B cell (primary cell): ENCODE measurements at places on chromosomes 4 and X. TPM values are rescaled to one million over a fixed set of nuclear protein-coding genes. Genes with fewer than 3 reads are reported as not detected.

Gene MAGED4
- 8.6 and 12.1 TPM in 2 replicates for total RNA-seq

Gene DHRSX
- 39.0 and 46.2 TPM in 2 replicates for total RNA-seq

GRCh38 chrX:85828771-85829170, 218.6 kb downstream of the CHM start:
- no peak for DNase-seq
- no peak overlapping the region for H3K4me3 ChIP-seq
- no peaks in the 10 kb centered on the region for H3K36me3 ChIP-seq
- H3K27me3 ChIP-seq = no peaks in the 10 kb centered on the region

Gene GBA3
- not detected in 2 replicates for total RNA-seq

- H3K4me1 ChIP-seq = peaks cover 3% of the 10 kb centered on the region
- no peak overlapping the region for H3K4me3 ChIP-seq
- no peak for DNase-seq
- no peaks in the 10 kb centered on the region for H3K27me3 ChIP-seq
- H3K36me3 ChIP-seq = no peaks in the 10 kb centered on the region
- H3K27ac ChIP-seq = no peak overlapping the region
Observed at GRCh38 chr4:156756118-156756517, 215.5 kb downstream of the PDGFC start.

- no peak overlapping the region for H3K4me3 ChIP-seq
- H3K36me3 ChIP-seq = no peaks in the 10 kb centered on the region
- H3K27ac ChIP-seq = no peak overlapping the region
- H3K4me1 ChIP-seq = peaks cover 28% of the 10 kb centered on the region
- no peak for DNase-seq
- H3K27me3 ChIP-seq = no peaks in the 10 kb centered on the region
Observed at GRCh38 chrX:22053481-22053880, 21.4 kb downstream of the PHEX start.

DNA sequence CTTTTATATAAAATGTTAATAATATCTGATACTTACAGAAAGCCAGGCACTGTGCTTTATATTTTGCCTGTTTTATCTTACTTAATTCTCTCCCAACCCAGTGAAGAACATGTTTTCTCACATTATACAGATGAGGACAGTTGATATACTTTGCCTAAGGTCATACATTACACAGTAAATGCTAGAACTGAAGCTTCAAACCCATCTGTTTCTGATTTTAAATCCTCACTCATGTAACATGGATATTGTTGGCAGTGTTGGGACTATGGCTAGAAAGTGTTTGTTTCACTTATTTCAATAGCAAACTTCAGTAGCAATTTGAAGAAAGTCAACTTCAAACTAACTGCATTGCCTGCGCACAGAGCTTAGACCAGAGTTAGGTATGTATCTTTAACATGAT, 57.4 kb downstream of the RAPGEF2 start:
- H3K27me3 ChIP-seq = no peaks in the 10 kb centered on the region
- H3K4me3 ChIP-seq = no peak overlapping the region
- DNase-seq = no peak
- no peaks in the 10 kb centered on the region for H3K36me3 ChIP-seq
- no peak overlapping the region for H3K27ac ChIP-seq
- H3K4me1 ChIP-seq = no peaks in the 10 kb centered on the region

DNA sequence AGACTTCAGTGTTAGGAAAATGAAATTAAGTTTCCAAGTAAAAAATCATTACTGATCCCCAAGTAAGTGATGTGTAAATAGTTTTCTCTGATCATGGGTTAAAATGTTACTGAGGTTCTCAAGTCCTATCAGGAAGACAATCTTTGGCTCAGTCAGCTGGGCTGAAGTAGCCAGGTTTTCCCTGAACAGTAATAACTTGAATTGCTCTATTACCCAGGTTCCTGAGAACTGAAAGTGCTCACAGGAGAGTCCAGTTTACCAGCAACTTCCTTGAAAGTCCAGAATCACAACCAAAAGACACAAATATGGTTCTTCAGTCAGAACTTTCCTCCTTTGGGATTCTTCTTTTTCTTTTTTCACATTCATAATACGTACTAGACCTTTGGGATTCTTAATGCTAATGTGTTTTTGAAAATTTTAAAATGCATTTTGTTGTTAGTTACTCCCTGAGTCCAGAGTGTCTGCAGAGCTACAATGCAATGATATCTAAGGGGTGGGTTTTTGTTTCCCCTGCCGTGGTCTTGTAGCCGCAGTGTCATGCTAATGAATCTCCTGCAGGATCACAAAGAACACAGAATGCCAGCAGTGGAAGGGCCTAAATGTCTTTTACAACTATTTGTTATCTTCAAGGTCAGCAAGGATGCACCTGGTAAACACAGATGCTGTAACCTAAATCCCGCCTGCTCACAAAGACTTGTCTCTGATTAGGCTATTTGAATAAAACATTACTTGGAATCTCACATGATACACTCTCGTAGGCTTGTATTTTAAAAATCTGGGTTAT, 439.8 kb upstream of the NR3C2 start:
- no peak overlapping the region for H3K4me3 ChIP-seq
- H3K27ac ChIP-seq = no peak overlapping the region
- H3K4me1 ChIP-seq = no peaks in the 10 kb centered on the region
- H3K27me3 ChIP-seq = no peaks in the 10 kb centered on the region
- H3K36me3 ChIP-seq = no peaks in the 10 kb centered on the region

GRCh38 chr4:122976111-122976510, 53.7 kb upstream of the NUDT6 start:
- no peak overlapping the region for H3K4me3 ChIP-seq
- no peaks in the 10 kb centered on the region for H3K27me3 ChIP-seq
- no peak overlapping the region for H3K27ac ChIP-seq
- peaks cover 21% of the 10 kb centered on the region for H3K36me3 ChIP-seq
- no peak for DNase-seq

DNA sequence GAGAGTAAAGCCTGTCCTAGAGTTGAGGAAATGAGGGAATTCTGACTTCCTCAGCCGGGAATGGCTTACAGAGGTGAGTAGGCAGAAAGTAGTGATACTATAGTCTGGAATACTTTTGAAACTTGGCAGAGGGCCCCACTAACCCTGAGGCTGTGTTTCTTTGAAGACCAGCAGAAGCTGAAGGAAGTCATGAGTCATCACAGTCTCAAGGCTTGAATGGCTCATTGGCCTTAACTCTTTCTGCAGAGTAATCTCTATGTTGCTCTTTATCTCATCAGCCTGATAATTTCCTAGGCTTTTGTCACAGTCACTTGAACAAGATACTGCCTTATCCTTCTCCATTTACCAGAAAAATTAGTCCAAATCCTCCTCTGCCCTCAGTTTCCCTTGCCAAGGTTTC, 80.8 kb downstream of the ANKRD50 start:
- no peaks in the 10 kb centered on the region for H3K4me1 ChIP-seq
- no peaks in the 10 kb centered on the region for H3K27me3 ChIP-seq
- H3K27ac ChIP-seq = no peak overlapping the region
- DNase-seq = no peak
- no peak overlapping the region for H3K4me3 ChIP-seq
- no peaks in the 10 kb centered on the region for H3K36me3 ChIP-seq

DNA sequence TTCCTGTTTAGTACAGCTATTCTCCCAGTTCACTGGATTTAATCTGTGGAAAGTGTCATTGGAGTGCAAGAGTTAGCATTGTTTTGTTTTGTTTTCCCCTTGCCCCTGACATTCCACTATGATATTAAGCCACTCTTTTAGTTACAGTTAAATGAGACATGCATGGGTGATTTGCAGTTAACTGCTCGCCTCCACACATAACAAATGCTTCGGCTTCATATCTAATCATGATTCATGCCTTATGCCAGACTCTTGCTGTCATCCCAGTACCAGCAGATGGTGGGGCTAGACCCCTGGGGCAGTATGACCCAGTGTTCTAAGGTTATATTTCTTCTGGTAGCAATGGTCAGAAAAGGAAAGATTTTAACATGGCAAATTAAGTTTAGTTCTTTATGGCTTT, 80.1 kb downstream of the RAP1GDS1 start:
- DNase-seq = no peak
- H3K27ac ChIP-seq = no peak overlapping the region
- no peaks in the 10 kb centered on the region for H3K27me3 ChIP-seq

DNA sequence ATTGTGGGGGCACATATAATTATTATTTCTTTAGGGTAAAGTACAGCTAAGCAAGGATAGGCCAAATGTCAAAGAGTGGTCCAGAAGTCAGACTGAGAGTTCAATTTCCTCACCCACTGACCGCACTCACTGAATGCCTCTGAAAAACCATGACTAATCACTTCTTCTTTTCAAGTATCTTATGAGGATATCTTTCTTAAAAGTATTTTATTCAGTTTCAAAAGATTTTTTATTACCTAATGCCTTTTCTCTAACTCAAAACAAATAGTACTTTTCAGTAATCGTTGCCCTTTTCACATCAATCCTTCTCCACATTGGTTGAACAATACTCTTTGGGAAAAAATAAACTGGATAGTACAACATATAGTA, 61.7 kb upstream of the CAMK2D start:
- H3K36me3 ChIP-seq = no peaks in the 10 kb centered on the region
- no peak for DNase-seq
- H3K27me3 ChIP-seq = no peaks in the 10 kb centered on the region
- H3K4me3 ChIP-seq = no peak overlapping the region

Gene TBC1D19
- 10.0 and 11.0 TPM in 2 replicates for total RNA-seq

Gene NAP1L3
- 0.12 and 0.17 TPM in 2 replicates for total RNA-seq

- H3K36me3 ChIP-seq = no peaks in the 10 kb centered on the region
- no peak for DNase-seq
- H3K27me3 ChIP-seq = no peaks in the 10 kb centered on the region
Observed at GRCh38 chr4:106201373-106201772, 114.6 kb downstream of the TBCK start.

Gene CD40LG
- 0.29 and 0.30 TPM in 2 replicates for total RNA-seq

DNA sequence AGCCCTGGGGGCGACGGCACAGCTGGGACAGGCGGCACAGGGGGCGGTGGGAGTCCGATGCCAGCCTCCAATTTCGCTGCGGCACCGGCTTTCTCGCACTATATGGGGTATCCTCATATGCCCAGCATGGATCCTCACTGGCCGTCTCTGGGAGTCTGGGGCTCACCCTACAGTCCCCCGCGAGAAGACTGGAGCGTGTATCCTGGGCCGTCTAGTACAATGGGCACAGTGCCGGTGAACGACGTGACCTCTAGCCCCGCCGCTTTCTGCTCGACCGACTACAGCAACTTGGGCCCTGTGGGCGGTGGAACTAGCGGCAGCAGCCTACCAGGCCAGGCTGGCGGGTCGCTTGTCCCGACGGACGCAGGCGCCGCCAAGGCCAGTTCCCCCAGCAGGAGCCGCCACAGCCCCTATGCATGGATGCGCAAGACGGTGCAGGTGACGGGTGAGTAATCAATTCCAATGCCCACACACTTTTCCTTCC, 500 bp downstream of the CDX4 start:
- H3K4me1 ChIP-seq = no peaks in the 10 kb centered on the region
- no peaks in the 10 kb centered on the region for H3K36me3 ChIP-seq
- H3K27ac ChIP-seq = no peak overlapping the region
- no peak overlapping the region for H3K4me3 ChIP-seq
- DNase-seq = no peak
- H3K27me3 ChIP-seq = no peaks in the 10 kb centered on the region

DNA sequence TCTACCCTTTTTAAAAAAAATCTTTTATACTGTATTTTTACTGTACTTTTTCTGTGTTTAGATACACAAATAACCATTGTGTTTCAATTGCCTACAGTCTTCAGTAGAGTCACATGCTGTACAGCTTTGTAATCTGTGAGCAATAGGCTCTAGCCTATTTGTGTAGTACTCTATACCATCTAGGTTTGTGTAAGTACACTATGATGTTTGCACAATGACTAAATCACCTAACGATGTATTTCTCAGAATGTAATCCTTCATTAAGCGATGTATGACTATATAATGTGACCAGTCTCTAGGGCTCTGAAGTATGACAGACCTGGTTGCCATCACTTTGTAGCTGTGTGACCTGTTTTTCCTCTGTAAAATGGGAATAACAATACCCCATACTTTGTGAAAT, 14.2 kb upstream of the DCAF4L1 start:
- H3K27ac ChIP-seq = no peak overlapping the region
- H3K27me3 ChIP-seq = no peaks in the 10 kb centered on the region
- no peaks in the 10 kb centered on the region for H3K4me1 ChIP-seq
- no peak for DNase-seq
- H3K36me3 ChIP-seq = no peaks in the 10 kb centered on the region

Gene TKTL2
- 0.15 and 0.27 TPM in 2 replicates for total RNA-seq

Gene ANOS1
- 0.10 TPM in 1 of 2 replicates, not detected in the other for total RNA-seq

- no peak for DNase-seq
- no peak overlapping the region for H3K4me3 ChIP-seq
- H3K4me1 ChIP-seq = no peaks in the 10 kb centered on the region
- no peaks in the 10 kb centered on the region for H3K27me3 ChIP-seq
Observed at GRCh38 chr4:78599147-78599546, 47.6 kb downstream of the ANXA3 start.

GRCh38 chrX:9482408-9482807, 17.6 kb downstream of the TBL1X start:
- no peak for DNase-seq
- no peaks in the 10 kb centered on the region for H3K27me3 ChIP-seq
- no peak overlapping the region for H3K27ac ChIP-seq
- no peak overlapping the region for H3K4me3 ChIP-seq
- no peaks in the 10 kb centered on the region for H3K36me3 ChIP-seq
